ENCODE measurements at places on chromosomes 12 and 14.

DNA sequence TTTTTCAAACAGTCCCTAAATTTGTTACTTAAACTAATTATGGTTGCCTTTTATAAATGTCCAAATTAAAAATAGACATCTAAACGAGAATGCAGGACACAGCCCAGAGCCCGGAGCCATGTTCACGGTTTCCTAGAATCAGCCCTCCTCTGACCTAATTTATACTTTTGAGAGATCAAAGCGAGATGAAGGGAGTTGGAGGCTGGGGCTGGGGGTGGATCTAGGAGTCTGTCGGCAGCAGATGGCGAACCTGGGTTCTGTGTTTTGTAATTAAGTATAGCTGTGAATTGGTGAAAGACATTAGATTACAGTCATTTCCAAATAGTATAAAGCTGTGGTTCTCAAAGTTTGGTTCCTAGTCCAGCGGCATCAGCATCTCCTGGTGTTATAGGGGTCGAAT, 210.1 kb downstream of the SLC41A2 start:
- no peak for DNase-seq

- DNase-seq, result no peak
Observed at GRCh38 chr12:123764109-123764508, 2.0 kb downstream of the DNAH10 start.

DNA sequence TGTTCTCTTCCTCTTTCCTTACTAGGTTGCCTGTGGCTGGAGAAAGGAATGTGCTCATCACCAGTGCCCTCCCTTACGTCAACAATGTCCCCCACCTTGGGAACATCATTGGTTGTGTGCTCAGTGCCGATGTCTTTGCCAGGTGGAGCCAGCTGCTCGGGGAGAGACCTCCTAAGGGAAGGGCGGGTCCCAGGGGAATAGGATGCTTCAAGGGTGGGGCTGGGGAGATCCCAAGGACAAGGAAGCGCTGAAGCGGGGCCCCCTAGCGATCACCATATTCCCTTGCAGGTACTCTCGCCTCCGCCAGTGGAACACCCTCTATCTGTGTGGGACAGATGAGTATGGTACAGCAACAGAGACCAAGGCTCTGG, 10.2 kb downstream of the MARS1 start:
- DNase-seq, result no peak

GRCh38 chr14:99603471-99604277, at the start of gene CCDC85C:
Gene CCDC85C, minus strand, starts transcription at chr14:99604207. Its CDS starts 248 bp downstream, at chr14:99603959.
- no peak for DNase-seq

GRCh38 chr12:112852810-112853209, 54.0 kb upstream of the OAS1 start:
- no peak for DNase-seq

GRCh38 chr12:132084621-132085290, 59.4 kb downstream of the DDX51 start:
- peak; percentile 21 for DNase-seq

GRCh38 chr12:41234692-41235091, 46.6 kb downstream of the PDZRN4 start:
- peak; percentile 10 for DNase-seq

DNA sequence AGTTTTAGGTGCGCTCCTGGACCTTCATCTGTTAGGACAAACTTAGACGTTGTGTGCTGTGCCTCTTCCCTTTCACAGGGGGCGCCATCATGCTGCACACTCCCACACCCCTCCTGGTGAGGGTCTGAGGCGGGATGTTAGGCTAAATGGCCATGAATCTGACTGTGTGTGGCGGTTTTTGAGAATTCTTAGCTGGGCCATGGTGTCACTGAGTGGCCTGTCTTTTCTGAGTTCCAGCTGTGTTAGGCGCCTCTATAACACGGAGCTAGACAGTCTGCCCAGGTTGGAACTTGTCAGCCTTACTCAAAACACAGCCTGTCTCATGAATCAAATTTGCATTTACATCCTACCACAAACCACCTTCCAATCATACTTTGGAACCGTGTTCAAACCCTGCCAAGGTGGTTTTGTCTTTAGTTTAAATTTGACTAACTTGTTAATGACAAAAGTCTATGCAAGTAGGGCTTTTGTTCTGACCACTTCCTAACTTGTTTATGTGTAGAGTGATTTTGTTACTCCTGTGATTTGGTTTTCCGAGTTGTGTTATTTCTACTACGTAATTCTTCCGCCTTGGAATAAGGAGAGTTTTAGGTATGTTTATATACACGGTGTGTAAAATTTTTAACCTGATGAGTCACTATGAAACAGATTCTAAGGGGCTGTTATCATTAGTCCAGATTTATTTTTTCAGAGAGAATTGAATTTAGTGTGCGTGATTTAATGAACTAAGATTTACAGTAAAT, 19.6 kb downstream of the ACVR1B start:
- DNase-seq, result no peak

DNA sequence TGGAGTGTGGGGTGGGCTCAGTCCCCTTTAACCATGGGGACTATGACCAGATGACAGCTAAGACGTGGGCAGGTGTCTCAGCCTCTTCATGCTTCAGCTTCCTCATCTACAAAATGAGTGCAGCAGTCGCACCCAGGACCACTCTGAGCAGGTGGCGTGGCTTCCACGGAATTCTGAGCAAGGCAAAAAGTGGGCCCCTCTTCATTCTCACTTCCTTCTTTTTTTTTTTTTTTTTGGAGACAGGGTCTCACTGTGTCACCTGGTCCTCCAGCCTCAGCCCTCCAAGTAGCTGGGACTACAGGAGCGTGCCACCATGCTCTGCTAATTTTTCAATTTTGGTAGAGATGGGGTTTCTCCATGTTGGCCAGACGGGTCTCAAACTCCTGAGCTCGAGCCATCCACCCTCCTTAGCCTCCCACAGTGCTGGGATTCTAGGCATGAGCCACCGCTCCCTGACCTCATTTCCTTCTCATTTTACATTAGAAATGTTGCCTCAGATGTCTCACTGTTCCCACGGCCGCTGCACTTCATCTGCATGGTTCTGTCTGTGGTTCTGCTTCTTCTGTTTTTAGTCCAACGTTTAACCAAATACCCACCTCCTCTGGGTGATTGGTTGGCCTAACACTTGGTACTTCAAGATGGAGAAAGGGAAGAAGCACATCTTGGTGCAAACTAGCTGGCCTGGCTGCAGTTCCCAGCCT, 41.3 kb upstream of the BCL7A start:
- DNase-seq, result no peak

DNA sequence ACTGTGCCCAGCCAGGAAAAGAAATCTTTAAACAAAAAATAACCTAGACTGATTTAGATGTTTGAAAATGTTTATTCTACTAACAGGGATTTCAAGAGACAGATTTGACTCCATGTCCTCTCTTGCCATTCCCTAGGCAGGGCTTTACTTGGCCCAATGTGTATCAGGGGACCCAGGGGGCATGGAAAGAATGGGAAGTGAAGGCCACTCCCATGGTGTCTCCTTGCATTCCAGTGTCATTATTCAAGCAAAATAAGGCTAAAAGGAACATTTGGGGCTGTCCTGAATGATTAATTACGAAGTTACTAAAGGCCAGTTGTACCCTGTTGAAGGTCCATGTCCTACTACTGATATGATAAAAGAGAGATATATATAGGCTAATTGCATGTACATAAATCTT, 151.9 kb upstream of the ATF7IP start:
- DNase-seq, result no peak

DNA sequence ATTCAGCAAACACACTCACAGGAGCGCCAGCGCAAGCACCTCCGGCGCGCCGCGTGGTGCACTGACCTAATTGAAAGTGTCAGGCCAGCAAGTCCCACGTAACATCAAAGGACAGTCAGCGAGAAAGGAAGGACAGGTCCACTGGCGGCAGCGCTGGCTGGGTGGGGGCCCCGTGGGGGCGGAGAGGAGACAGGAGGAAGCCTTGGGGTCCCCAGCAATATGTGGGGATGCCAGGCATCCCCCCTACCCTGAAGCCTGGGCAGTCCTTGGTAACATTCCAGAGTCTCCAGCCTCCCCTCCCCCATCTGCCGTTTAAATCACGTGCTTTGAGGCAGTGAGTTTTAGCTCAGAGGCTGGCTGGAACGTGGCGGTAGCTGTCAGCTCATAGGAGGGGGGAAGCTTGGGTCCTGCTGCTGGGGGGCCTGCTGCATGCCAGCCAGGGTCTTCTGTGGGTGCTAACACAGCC, 159.2 kb downstream of the CALM1 start:
- no peak for DNase-seq

DNA sequence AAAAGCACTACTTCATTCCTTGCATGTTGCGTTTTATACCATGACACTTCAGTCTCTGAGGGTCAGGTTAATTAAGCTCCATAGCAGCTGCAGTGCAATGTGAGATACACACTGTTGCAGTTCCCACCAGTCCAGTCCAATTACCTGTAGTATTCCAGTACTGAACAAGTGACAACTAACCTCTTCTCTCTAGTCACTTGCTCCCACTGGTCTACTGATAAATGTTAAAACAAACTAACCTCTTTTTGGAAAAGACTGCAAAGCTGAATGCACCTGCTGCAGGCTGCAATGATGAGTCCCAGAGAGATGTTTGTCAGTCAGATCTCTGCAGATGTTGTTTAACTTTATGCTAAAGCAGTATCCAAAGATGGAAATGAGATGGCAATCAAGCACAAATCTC, 7.9 kb downstream of the NOVA1 start:
- no peak for DNase-seq

DNA sequence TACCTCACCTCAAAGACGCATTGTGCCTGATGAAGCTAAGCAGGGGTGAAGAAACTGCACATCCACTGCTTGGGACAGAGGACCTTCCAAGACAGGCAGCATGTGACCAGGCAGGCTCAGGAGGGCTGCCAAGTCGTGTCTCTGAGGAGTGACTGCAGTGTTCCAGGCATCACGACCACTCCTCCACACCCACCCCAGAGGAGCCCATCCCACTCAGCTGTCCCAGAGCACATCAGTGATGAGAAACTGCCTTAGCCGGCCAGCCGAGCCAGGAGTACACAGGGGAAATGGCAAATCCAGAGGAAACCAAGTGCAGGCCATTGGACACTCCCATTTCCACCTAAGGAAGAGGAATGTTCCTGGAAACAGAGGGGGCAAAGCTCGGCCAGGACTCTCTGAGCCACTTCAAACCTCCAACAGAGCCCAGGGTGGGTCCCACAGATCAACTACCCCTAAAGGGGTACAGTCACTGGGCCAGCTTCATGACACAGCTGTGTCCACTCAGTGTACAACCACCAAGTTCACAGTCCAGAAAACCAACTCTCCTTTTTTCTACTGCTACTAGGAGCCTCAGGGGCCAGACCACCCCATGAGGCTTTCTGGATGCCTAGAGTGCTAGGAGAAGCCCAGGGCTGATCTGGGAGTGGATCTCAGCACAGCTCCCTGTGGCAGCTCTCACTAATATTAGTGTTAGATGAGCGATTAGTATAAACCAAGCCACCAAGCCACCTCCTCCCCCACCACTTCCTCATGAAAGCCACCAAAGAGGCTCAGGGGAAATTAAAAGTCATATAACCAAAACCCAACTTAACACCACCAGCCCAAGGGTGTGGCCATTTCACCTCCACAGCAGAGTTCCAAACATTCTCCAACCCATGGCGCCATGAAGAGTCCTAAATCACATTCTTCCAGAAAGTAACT, 15.4 kb downstream of the PXN start:
- DNase-seq, result no peak

- no peak for DNase-seq
Observed at GRCh38 chr14:96958057-96958456, 160.9 kb downstream of the VRK1 start.

GRCh38 chr12:31887109-31887811, 72.0 kb upstream of the RESF1 start:
- no peak for DNase-seq
